Activated CD8-positive, alpha-beta memory T cell treated with anti-CD3 and anti-CD28 coated beads, Interleukin-2, amount 50 U/mL, for 4 hours (primary cell): ENCODE measurements at places on chromosomes 4 and X.

GRCh38 chr4:141599853-141600252, 36.5 kb upstream of the IL15 start:
- no peak for DNase-seq

DNA sequence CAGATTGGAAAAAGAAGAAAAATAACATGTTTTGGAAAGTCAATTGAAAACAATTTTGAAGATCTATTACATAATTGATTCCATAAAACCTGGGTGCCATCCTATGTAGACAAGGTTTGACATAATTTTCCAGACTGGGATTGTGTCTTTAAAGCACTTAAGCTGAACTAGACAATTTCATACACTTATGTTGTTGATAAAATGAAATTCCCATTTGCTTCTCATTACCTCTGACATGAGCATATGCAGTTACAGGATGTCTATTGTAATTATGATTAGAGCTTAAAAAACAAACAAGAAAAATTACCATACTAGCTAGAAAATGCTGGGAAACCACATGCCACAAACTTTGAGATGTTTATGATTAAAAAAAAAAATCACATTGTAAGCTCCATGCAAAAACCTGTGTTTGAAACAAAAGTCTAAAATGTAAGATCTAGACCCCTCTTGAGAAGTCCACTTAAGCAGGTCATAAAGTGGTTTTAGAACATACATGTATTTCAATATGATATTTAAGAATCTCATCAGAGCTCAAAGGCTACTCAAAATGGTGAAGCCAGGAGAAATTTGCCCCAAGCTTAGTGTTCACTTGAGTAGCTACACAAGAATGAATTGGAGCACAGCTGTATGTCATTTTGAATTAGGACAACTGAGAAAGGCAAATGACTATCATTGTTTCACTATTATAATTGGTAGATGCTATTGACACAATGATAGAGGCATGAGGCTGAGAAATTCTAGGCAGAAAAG, 181.1 kb upstream of the PABPC4L start:
- DNase-seq: no peak

GRCh38 chr4:139957986-139958738, 195.8 kb downstream of the MAML3 start:
- DNase-seq: no peak

GRCh38 chr4:107255596-107255995, 219.5 kb upstream of the DKK2 start:
- DNase-seq: no peak

GRCh38 chr4:99885063-99885664, 9.1 kb downstream of the LAMTOR3 start:
- no peak for DNase-seq

DNA sequence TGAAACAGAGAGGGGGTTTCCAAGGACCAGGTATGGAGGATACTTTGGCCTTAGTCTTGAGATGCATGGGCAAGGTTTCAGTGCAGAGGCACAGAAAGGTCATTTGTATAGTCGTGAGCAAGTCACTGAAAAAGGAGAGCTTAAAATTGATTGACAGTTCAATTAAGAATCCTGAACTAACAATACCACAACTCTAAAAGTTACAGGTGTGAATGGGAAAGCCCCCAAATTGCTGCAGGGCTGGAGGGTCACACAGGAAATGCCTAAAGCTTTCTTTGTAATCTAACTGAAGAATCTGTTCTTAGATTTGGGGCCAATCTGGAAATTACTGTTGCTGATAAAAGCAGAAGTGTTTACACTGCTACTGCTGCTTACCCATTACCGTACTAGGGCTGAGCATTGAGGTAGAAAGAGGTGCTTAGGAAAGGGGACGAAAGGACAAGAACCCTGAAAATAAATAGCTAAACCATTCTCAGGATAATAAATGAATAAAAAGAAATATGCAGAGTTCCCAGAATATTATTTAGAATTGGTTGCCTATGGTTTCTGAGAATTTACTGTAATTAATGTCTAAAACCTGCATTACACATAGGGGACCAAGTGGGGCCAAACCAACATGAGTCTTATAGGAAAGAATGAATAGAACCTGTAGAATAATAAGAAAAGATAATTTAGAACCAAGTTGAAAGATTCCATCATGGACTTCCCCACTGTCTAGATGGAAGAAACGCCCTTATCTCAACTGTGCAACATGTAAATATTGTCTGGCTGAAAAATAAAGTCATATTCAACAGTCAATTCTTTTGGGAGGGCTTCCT, 91.9 kb upstream of the PPP1R2C start:
- DNase-seq: no peak

- no peak for DNase-seq
Measured at GRCh38 chr4:169765835-169766234, 8.1 kb upstream of the HPF1 start.

DNA sequence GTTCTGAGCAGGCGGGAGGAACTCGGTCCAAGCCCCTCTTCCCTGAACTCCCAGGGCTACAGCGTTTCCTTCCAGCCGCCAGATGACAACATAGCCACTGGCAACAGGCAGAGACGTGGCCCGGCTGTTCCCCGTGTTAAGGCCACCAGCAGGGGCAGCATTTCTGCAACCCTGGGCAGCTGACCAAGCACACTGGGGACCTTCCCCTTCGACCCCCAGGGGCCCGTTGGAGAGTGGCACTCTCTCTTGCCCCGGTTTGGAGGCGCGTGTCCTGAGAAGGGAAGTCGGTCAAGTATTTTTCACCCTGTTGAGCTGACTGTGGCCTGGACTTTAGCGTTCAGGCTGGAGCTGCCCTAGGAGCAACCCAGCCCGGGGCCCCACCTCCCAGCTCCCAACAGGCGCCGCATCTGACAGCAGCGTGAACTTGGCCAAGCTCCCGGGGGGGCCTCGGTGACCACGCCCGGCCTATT, 37.6 kb downstream of the ZBTB49 start:
- DNase-seq: no peak

GRCh38 chr4:157521906-157522305, 301.4 kb downstream of the GRIA2 start:
- DNase-seq: no peak

GRCh38 chr4:124025000-124025399, 628.4 kb downstream of the SPRY1 start:
- DNase-seq: no peak

DNA sequence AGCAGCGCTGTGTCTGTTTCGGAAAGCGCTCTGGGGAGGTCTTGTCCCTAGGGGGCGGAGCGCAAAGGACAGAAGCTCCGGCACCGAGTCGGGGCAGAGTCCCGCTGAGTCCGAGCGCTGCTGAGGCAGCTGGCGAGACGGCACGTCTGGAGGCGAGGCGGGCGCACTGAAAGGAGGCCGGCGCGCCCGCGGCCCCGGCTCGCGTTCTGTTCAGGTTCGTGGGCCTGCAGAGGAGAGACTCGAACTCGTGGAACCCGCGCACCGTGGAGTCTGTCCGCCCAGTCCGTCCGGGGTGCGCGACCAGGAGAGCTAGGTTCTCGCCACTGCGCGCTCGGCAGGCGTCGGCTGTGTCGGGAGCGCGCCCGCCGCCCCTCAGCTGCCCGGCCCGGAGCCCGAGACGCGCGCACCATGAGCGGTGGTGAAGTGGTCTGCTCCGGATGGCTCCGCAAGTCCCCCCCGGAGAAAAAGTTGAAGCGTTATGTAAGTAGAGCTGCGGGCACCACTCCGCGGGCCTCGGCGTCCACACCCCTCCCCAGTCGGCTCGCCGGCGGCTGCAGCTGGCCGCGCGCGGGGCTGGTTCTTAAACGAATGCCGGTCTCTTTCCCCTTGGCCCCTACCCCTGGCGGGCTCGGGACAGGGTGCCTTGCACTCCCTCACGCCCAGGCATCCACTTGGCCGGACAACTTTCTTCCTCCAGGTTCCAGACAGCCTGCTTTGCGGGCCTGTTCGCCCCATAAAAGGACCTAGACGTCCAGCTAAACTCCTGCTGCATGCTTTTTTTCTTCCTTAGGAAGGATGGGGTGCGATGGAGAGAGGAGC, at the start of gene GAB1:
Gene GAB1 (plus strand): TSS at position 96 of the 819 bp plus-strand sequence. CDS start 313 bp downstream, at position 409.
- peak; percentile 18 for DNase-seq

DNA sequence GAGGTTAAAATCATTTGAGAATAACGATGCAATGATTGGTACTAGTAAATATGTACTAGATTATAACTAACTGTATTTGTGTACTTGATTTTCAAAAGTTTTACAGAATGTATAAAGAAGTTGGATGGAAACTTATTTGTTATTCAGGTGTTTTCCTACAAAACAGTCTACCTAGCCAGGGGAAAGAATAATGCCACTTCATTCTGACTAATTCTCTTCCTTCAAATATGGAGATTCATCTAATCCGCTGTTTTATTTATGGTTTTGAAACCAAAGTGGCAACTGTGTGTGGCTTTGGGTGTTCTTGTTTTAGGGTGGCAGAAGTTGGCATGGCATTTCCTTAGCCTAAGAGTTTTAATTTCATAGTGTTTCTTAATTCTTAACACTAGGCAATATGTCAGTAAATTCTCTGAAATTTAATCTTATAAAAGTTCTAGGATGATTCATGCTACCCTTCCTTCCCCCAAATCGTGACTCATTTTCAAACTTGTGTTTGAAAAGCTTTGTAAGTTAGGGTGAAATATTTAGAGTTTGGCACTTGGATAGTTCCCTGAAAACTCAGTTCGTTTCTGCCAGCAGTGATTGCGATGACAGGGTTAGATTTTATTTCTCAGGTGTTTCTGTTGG, 62.6 kb downstream of the DCLK2 start:
- no peak for DNase-seq

- peak; percentile 18 for DNase-seq
Measured at GRCh38 chr4:54658252-54659093, 716 bp downstream of the KIT start.

- DNase-seq: peak; percentile 22
Measured at GRCh38 chrX:69387567-69388487, 116.3 kb upstream of the NALF2 start.

DNA sequence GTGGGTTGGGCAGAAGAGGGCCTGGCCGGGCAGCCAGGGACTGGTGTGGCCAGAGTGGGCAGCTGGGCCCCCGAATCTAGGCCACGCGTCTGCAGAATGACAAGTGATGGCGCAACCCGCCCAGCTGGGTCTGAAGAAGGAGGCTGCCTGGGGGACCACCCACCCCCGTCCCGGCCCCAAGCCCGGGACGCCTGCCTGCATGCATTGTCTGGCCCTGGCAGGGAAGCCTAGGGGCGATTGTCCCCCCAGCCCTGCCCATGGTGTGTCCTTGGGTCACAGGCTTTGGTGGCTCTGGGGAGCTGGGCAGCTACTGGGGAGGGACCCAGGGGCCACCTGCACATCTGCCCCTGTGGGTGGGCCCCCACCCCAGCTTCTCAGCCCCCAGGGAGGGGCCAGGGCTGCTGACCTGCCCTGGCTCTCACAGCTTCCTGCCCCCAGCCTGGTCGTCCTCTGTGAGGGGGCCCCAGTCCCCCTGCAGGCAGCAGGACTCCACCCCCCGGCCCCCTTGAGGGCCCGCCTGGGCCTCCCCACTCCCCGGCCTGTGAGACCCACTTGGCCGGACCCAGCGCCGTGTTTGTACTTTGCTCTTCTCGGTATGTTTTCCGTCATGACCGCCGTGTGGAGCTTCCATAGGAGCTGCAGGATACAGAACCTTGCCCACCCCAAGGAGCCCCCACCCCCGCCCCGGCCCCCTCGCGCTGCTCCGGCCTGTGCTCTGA, 4.9 kb downstream of the FGFR3 start:
- no peak for DNase-seq

DNA sequence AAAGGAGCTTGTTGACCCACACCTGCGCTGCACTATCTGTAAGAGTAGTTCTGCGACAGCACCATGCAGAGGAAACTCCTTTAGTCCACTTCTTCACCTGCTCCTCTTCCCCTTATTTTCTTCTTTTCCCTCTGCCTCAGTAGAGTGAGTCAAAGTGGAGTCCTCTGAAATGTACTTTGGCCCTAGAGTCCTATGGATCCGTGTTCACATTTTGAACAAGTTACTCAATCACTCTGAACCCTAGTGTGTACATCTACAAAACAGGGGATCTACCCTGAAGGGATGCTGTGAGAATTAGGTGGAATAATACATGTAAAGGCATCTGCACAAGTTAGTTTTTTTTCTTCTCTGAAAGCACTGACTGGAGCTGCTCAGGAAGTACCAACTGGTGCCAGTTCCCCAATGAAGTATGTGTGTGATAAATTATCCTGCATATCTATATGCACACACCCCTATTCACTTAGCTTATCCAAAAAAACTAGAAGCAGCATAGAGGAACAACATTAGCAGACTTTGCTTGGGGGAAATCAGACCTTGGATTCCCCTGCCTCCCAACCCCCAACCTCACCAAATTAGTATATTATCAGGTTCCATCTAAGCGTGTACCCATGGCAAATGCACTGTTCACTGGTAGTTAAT, 118.5 kb upstream of the FAM9C start:
- no peak for DNase-seq

DNA sequence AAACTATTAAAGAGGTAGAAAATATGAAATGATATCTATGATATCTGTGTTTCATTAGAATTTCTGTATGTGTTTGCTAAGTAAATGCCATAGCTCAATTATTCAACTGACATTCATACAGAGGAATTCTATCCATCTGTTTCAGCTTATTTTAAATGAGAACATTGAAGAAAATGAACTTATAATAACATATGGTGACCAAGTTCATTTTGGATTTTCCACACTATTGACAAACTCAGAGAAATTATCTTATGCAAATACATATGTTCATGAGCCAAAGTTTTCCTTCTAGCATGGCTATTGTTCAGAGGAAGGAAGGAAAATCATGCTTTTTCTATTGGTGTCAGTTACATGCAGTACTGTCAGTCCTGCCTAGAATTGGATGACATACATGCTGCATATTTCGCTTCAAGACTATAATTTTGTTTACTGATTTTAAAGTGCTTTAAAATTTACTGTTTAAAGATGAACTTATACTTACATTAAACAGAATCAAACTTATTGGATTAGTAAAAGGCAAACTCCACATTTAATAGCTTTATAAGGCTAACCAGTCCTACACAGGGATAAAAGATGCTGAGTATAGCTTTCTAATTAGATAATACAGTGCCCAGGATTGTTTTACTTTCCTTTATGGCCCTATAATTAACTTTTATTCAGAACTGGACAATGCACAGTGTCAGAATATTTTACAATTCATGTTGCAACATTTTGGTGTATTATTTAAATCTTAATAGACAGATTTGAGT, 646.2 kb downstream of the TRAM1L1 start:
- no peak for DNase-seq

GRCh38 chrX:109654516-109655109, 29.6 kb upstream of the KCNE5 start:
- DNase-seq: no peak

- DNase-seq: no peak
Measured at GRCh38 chr4:3868211-3869173, 102.3 kb downstream of the ADRA2C start.
